Fibroblast of skin of left biceps (primary cell): ENCODE measurements at places on chromosomes 13 and 19.

DNA sequence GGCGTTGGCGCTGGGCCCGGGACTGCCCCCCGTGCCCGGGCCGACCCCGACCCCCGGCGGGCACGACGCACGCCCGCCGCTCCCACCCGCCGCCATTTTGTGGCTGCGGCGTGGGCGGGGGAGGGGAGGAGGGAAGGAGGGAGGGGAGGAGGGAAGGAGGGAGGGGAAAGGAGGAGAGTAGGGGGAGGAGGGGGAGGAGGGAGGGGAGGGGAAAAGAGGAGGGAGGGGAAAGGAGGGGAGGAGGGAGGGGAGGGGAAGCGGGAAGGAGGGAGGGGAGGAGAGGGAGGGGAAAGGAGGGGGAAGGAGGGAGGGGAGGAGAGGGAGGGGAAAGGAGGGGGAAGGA is at the start of gene BTBD2:
TSS of gene BTBD2 (minus strand) at position 107 of the 343 bp plus-strand sequence. CDS start at position 96, 11 bp downstream.
- peak; percentile 57 for DNase-seq

DNA sequence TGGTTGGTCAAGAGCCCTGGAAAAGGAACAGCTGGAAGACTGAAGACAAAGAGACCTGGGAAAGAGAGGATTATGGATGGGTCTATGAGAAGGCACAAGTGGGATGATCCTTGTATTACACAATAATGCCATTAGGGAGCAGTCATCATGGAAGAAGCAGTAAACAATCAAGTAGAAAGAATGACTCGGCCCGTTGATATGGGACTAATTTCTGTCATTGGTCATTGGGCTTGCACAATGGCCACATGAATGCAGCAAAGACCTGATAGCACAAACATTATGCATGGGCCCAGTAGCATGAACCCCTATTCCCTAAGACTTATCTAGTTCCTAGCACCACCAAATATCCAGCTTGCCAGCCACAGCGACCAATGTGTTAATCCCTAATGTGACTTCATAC is 390.3 kb upstream of the ZNF507 start:
- DNase-seq: no peak

GRCh38 chr19:56145698-56146097 is 4.6 kb downstream of the ZNF444 start:
- no peak for DNase-seq

GRCh38 chr19:46180701-46181387 is 32.8 kb downstream of the IGFL2 start:
- DNase-seq: no peak

DNA sequence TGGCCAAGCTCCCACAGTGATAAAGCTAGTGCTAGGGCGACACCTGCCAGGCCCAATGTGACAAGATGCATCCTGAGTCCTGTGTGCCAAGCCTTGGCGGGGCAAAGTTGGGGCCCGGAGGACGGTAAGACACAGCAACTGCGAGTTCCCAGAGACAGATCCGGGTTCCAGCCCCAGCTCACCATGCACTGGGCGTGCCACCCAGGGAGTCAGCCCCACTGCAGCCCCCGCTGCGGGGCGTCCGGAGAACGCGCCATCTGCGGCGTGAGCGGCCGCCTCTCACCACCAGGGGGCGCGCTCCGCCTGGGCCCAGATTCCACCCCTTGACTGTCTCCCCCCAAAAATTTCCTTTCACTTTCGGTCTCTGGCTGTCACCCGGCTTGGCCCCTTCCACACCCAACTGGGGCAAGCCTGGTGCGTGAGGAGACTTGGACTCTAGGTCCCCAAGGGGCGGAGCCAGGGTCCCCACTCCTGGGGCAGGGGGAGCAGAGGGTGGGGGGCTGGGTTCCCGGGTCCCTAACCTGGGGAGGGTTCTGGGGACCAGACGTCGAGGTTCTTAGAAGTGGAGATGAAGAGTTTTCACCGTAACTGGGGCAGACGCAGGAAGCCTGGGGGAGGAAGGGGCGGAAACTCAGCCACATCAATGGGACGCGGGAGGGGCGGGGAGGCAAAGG is at the start of gene FLT3LG:
TSS of gene FLT3LG (plus strand) at position 348 of the 674 bp plus-strand sequence. CDS start 425 bp downstream, outside the sequence.
- DNase-seq: no peak

DNA sequence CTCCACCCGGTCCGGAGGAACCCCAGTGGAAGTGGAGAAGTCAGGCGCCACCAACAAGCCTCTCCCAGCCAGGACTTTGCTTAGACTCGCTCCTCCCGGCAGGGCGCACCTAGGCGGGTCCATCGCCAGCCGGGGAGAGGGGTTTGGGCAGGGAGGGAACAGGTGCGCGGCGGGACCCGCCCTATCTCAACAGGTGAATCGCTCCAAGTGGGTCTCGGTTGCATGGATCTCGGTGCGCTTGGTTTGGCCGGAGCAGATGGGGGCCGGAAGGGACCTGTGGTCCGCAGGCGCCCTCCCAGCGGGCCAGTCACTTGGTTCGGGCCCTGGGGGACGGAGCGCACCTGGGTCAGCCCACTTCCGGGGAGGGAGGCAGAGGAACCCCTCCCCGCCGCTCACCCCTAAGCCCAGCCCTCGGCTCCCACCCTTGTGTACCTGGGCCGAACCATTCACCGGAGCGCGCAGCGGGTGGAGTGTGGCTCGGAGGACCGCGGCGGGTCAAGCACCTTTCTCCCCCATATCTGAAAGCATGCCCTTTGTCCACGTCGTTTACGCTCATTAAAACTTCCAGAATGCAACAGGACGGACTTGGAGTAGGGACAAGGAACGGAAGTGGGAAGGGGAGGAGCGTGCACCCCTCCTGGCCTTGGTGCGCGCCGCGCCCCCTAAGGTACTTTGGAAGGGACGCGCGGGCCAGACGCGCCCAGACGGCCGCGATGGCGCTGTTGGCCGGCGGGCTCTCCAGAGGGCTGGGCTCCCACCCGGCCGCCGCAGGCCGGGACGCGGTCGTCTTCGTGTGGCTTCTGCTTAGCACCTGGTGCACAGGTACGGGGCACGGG is at the start of gene LSR:
TSS of gene LSR (plus strand) at position 693 of the 836 bp plus-strand sequence. CDS start at position 714, 21 bp downstream.
- DNase-seq: no peak

DNA sequence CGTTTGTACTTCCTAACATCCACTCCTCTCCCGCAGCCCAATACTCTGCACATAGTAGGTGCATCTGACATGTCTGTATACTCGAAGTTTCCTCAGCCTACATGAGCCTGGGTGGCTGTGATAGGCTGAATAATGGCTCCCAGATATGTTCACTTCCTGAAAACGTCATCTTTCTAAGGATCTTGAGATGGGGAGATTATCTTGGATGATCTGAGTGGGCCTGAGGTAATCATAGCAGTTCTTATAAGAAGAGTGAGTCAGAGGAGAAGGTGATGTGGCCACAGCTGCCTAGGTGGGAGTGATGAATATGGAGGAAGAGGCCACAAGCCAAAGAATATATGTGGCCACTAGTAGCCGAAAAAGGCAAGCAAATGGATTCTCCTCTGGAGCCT is 84.2 kb downstream of the AKAP11 start:
- no peak for DNase-seq

GRCh38 chr13:44257796-44258195 is 115.8 kb upstream of the SERP2 start:
- no peak for DNase-seq

GRCh38 chr13:25847145-25847544 is 204.7 kb downstream of the SHISA2 start:
- DNase-seq: no peak

GRCh38 chr13:93744886-93745285 is 518.3 kb downstream of the GPC6 start:
- no peak for DNase-seq

- no peak for DNase-seq
These were observed at the start of gene CALM3 for GRCh38 chr19:46601318-46602224. CALM3 (plus strand) TSS chr19:46601330; CDS start chr19:46601435, 105 bp downstream.

- no peak for DNase-seq
These were observed 3.9 kb downstream of the DNAJB1 start for GRCh38 chr19:14514215-14514863.

- no peak for DNase-seq
These were observed 4.4 kb upstream of the S1PR5 start for GRCh38 chr19:10521461-10522171.

- no peak for DNase-seq
These were observed 1.4 kb downstream of the ZNF575 start for GRCh38 chr19:43534305-43534815.

DNA sequence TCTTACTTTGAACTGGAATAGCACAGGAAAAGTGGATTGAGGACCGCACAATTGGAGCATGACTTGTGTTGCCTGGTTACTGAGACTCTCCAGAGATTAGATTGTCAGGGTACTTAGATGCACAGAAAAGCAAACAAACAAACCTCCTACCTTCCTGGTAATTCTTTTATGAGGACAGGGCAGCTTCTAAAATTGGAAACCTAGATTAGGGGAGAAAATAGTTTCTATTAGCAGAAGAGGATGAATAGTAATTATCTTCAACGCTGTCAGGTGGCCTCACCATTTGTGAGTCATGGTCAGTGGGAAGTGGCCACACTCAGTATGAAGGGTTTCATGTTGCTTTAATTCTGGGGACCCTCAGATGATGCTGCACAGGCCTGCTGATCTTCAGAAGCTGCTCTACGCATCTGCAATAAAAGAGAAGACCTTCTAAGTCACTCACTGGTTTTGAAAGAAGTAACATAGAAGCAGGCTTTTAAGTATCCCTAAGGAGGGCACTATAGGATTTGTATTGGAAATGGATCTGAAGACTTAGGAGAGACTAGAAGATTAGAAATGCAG is 106.8 kb downstream of the LACC1 start:
- no peak for DNase-seq

GRCh38 chr13:27588405-27588804 is 31.9 kb downstream of the LNX2 start:
- DNase-seq: no peak

DNA sequence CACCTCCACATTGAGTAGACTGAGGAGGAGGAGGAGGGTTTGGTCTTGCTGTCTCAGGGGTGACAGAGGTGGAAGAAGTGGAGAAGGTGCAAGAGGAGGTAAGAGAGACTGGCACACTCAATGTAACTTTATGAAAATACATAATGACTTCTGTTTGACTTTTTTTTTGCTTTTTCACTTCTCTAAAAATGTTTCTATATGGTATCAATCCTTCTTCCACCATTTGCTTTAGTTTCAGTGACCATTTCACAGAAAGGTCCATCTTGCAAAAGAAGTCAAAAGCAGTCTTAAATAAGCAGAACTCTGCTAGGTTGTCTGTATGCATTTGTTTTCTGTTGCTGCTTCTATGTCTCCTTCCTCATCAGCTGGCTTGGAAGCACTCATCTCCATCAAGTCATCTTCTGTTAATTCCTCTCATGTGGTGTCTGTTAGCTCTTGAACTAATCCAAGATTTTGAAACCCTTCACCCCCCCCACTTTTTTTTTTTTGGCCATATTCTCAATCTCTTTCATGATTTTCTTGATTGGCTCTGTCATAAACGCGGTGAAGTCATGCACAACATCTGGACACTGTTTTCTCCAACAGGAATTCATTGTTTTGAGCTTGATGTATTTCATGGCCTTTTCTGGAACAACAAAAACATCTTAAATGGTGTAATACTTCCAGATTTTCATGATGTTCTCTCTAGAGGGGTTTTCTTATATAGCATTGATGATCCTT is 80.8 kb downstream of the KL start:
- DNase-seq: no peak

GRCh38 chr19:38190061-38190460 is 34.0 kb downstream of the DPF1 start:
- DNase-seq: no peak

GRCh38 chr19:39422020-39422419 is 9.6 kb downstream of the PLEKHG2 start:
- no peak for DNase-seq

DNA sequence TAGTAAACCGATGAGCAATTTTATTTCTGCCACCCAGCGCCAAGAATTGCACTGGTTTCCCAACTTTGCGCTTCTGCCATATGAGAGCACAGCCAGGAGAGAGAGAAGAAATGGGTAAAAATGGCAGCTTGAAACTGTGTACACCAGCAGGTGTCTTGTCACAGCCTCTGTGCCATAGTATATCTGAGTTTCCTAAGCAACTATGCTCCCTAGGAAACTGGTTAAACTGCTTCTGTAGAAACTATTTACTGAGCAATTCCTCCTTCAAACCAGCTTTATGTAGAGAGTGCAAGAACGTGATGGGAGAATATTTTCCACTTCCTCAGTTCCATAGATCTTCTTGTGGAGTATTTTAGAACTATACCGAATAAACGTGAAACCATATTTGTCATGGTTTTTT is 1361.3 kb downstream of the PCDH9 start:
- DNase-seq: no peak
